ENCODE measurements at places on chromosomes 13 and 19.

DNA sequence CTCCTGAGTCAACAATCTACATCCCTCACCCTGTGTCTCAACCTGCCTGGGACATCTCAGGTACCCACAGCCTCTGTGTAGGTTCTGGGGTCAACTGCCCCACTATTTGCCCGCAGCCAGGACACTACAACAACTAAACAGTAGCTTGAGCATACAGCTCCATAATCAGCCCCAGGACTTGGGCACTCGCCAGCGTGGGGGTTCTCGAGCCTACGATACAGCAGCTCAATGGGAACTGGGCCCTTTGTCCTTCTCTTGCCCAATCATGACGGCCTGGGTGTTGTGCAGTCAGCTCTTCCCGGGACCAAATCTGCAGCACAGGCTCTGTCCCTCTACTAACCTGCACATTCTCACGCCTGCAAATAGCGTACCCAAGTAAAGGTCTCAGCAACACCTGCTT, 1.3 kb downstream of the ZNF180 start:
- DNase-seq = no peak

DNA sequence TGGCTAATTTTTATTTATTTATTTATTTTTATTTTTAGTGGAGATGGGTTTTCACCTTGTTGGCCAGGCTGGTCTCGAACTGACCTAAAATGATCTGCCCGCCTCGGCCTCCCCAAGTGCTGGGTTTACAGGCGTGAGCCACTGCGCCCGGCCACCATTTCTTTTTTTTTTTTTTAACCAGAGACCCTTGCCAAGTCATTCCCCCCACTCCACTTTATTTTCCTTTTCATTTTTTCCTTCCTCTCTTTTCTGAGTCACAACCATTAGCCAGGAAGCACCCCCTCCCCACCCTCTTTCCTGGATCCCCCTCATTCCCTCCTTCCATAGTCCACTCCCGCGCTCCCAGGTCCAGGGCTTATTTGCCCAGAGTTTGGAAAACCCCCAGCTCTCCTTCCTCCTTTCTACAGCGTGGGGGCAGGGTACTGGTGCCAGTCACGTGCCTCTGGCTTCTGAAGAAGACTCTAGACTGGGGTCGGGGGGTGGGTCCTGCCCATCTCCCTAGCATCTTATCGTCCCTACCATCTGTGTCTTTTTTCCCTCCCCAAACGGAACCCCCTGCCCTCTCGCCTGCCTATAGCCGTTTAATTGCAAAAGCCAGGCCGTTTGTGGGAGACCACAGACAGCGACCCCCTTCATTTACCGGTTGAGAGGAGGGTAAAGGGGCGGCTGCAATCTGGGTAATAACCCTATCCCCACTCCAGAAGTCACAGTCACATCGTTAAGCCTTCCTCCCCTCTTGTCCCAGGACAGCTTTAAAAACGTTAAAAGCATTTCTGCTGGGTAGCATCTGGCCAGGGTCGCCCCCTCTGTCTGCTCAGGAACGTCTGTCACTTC, 1.1 kb upstream of the CALR start:
- DNase-seq = no peak

- DNase-seq = no peak
Measured at GRCh38 chr19:48968179-48968661, 3.1 kb downstream of the FTL start.

- no peak for DNase-seq
Measured at GRCh38 chr13:82681535-82681934, 1200.7 kb downstream of the SLITRK1 start.

DNA sequence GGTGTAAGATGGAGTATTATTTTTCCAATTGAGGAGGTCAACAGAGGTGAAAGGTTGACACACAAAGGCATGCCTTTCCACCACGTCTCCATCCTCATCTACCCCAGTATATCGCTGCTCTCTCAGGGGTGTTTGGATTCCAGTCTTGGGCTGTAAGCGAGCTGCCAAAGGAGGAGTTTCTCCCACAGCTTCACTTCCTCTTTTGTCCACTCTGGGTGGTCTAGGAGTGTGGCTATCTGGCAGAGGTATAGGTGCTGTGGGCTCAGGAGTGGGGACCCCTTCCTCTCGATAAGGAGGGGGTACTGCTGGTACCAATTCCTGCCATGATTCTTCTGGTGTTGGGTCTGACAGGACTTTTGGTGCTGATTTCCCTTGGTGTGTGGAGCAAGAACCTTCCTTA, 39.4 kb downstream of the ZNF846 start:
- no peak for DNase-seq

DNA sequence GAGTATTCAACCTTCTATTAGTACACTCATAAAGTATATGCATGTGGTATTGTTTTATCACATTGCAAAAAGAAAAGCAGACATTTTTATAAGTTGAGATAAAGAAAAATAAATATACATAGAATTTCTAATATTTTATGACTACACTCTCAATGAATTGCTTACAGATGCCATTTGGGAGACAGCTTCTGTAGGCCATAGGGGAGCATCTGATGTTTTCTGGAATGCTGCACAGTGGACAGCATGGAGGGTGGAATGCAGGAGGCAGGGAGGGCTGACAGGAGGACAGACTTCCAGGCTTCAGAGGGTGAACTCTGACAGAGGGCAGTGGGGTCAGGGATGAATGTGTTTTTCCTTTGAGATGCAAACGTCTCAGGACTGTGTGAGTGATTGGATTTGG, 45.8 kb downstream of the MIPEP start:
- no peak for DNase-seq

DNA sequence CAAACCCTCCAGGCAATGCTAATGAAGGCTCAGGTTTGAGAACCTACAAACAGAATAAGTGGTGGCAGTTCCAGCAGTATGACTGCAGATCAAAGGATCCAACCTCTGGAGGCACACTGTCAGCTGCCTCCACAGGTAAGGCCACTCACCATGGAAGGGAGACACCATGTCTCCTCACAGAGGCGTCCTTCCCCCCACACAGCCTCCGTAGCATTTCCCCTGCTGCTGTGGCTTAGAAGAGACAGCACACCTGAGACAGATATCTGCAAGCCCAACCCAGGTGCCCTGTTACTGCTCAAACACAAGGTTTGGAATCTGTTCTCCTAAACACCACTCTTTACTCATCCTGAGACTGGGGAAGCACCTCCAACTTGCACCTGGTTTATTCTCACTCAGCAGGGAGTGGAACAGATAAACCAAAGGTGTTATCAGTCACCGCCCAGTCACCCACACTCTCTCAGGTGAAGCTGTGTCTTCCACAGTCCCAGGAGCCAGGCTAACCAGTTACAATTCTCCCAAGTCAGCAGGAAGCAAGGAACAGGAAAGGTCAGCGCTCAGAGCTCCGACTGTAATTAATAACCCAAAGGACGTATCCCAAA, 311.2 kb downstream of the FOXO1 start:
- no peak for DNase-seq
